ENCODE measurements at places on chromosomes 16 and 17. TPM values are rescaled to one million over a fixed set of nuclear protein-coding genes. Genes with fewer than 3 reads are reported as not detected.

The KRT27 gene
- total RNA-seq, result not detected

The PRCD gene
- 0.35 TPM for total RNA-seq

DNA sequence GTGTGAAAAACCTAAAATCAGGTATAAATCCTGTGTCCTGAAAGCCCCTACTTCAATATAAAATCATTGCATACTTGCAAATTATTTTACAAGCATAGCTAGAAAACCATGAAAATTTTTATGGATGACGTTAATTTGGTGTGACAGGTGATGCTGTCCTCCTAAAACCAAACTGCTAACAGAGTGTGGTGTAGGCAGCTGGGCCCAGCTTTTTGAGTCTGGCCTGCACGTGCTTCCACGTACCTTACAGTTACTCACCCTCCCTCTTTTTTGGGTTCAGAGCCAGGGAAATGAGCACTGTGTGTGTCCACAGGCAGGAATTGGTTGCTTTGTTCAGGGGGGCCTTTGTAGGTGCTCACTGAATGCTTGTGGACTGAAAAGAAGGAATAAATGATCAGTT is 36.4 kb downstream of the CLEC16A start:
- no peak for DNase-seq

The ZNF597 gene
- 2.2 TPM for total RNA-seq

The NPIPB13 gene
- total RNA-seq, result 0.46 TPM

GRCh38 chr17:58307468-58308172 is 21.0 kb downstream of the TSPOAP1 start:
- DNase-seq, result no peak

DNA sequence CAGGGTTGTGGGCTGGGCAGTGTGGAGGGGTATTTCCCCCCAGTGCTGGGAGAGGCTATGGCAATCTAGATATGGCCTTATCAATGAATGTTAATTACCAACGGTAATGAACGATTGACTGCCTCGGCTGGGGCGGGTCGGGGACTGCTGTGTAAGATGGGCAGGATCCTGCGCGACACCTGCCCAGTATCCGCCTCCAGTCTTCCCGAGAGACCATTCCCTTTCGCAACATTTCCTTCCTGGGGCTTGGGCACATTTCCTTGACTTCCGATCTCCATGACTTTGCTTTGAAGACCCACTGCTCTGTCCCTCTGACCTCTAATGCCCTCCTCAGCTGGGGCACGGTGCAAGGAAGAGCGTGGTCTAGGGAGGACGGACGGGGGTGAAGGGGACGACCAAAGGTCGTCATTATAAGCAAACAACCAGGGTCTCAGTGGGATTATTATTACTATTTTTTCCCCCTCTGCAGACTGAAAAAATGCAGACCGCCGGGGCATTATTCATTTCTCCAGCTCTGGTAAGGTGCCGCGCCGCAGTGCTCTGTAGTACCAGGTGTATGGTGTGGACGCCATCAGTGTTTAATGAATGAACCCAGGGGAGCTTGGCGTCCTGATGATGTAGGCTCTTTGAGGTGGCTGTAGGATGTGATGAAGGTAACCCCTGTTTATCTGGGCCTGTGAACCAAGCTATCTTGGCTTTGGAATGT is 506 bp downstream of the ATP5MC1 start:
- no peak for DNase-seq

DNA sequence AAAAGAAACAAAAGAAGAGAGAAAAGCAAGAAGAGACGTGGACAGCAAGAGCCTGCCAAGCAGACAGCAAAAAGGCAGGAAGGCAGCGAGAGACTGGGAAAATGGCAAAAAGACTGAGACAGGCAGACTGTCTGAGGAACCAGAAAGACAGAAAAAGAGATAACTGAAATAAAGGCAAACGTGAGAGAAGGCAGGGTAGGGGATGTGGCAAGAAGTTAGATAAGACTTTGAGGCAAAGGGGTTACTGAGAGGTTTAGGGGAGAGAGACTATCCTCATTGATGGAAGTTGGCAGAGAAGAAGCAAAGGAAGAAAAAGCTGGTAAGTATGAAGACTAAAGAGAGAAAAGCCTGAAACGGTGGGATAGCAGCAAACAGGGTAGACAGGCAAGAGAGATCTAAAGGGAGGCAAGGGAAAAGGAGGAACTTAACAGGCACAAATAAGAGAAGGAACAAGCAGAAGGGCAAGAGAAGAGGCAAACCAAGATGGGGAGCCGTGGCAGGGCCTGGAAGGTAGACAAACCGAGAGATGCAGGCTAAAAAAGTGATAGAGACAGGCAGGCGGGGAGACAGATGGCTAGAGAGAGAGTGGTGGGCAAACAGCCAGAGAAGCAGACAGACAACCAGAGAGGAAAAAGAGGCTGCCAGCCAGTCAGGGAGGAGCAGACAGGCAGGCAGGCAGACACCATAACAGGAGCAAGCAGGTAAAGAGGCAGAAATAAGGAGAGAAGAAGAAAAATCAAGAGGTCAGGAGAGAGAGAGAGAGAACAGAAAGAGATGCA is 7.1 kb upstream of the CHD3 start:
- no peak for DNase-seq

GRCh38 chr17:71809537-71809936 is 311.3 kb upstream of the SOX9 start:
- no peak for DNase-seq

- no peak for DNase-seq
Measured at GRCh38 chr16:19760356-19761060, 42.4 kb downstream of the IQCK start.

DNA sequence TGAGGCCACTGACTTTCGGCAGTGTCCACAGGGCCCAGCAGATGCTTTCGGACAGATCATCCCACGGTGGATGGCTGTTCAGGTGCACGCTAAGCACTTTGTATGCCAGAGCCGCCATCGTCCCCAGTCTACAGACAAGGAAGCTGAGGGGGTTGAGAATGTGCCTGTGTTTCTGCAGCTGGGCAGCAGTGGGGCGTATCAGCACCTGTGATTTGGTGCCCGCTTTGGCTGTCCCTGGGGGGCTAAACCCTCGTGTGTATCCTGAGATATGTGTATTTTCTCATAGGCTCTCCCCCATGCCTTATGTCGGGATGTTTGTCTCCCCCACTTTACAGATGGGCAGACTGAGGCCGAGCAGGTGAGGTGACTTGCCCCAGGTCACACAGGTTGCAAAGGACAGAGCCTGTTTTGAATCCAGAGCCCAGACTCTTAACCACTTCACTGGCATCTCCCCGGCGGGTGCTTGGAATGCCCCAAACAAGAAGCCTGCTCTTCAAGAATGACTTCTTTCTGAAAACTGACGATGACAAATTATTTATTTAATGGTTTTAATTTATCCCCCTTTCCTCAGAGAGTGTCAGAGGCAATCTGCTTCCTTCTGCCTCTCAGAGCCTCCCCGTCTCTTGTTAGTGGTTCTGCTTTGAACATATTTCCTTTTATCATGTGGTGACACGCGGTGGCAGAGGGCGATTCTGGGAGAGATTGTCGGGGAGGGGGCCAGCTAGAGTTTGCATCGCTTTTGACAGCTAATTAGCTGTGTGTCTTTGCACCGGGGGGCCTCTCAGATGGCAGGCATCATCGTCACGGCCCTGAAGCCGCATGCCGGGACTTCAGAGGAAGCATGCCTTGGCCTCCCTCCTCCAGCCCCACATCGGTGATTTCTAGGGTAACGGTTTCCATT is 149.6 kb upstream of the CIBAR2 start:
- DNase-seq, result no peak

The DCUN1D3 gene
- total RNA-seq, result 67.9 TPM

The KRTAP9-8 gene
- not detected for total RNA-seq

DNA sequence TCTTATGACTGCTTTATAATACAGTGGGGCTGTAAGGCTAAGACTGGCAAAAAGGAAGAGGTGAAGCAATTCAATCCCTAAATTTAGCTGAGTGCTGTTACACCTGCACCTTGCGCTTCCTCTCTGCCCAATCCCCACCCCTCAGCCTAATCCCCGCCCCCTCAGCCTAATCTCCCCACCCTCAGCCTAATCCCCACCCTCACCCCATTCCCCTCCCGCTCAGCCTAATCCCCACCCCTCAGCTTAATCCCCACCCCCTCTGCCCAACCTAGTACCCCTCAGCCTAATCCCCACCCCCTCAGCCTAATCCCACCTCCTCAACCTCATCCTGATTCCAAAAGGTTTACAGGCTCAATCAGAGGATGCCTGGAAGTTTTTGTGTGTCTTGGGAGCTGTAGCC is 155.5 kb downstream of the PMP22 start:
- no peak for DNase-seq

GRCh38 chr16:68792465-68793324 is 50.6 kb upstream of the TANGO6 start:
- no peak for DNase-seq

- DNase-seq, result no peak
Measured at GRCh38 chr17:44757045-44757917, 1.5 kb upstream of the ADAM11 start.

The BTBD17 gene
- total RNA-seq, result not detected

The CAMKK1 gene
- total RNA-seq, result 3.8 TPM

- no peak for DNase-seq
Measured at GRCh38 chr17:21275579-21276263, 8.8 kb upstream of the MAP2K3 start.

- no peak for DNase-seq
Measured at GRCh38 chr17:44257815-44258760, 9.8 kb downstream of the SLC4A1 start.

GRCh38 chr16:56673921-56674320 is 4.3 kb downstream of the MT1H start:
- no peak for DNase-seq

The LGALS9B gene
- not detected for total RNA-seq

GRCh38 chr17:57109393-57110151 is 24.5 kb downstream of the AKAP1 start:
- DNase-seq, result no peak

GRCh38 chr17:8861495-8862181 is 5.8 kb downstream of the PIK3R6 start:
- no peak for DNase-seq

- no peak for DNase-seq
Measured at GRCh38 chr16:89257281-89257731, 39.8 kb downstream of the ZNF778 start.

DNA sequence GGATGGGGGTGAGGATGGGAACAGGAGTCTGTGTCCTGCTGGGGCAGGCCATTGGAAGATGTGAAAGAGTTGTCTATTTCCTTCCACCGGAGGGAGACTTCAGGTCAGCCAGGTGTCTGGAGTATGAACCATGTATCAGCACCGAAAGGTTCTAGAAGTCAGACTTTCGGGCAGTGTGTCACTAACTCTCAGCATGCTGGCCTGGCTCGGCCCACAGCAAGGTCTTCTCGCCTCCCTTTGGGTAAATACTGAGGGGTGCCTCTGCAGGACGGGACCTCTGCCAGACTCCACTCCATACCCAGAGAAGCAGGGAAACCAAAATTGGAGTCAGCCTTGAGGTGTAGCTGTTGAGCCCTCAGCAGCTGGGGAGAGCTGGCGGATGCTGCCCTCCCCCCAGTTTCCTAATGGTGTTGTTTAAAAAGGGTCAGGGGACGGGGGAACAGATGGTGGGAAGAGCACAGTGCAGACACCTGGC is 507 bp downstream of the CIITA start:
- no peak for DNase-seq

DNA sequence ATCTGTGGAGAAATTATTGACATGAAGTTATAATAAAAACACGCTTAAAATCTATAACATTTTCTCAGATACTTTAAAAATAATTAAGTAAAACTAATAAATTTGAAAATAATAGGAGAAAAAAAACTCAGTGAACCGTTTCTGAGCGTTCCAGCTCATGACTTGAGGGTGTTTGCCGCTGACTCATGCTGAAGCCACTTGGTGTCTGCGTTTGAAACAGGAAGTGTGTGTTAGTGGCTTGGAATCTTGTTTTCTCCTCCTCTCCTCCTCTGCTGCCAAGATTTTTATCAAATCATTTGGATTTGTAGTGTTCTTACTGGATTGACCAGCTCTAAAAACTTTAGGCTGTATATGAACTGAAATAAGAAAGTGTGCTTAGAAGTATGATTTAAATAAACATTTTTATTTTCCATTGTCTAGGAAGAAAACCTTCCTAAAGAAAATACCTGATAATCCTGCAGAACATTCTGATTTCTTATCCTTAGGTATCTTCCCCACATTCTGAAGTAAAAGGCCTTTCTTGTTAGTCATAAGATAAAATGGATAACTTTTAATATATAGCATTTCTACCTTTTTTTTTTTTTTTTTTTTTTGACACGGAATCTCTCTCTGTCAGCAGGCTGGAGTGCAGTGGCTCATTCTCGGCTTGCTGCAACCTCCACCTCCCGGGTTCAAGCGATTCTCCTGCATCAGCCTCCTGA is 30.8 kb downstream of the USP10 start:
- peak; percentile 87 for DNase-seq

The EMP2 gene
- total RNA-seq, result 19.8 TPM

- DNase-seq, result no peak
Measured at GRCh38 chr17:59743842-59744241, 36.4 kb downstream of the VMP1 start.

- DNase-seq, result no peak
Measured at GRCh38 chr17:49573510-49574322, 2.0 kb upstream of the NXPH3 start.

DNA sequence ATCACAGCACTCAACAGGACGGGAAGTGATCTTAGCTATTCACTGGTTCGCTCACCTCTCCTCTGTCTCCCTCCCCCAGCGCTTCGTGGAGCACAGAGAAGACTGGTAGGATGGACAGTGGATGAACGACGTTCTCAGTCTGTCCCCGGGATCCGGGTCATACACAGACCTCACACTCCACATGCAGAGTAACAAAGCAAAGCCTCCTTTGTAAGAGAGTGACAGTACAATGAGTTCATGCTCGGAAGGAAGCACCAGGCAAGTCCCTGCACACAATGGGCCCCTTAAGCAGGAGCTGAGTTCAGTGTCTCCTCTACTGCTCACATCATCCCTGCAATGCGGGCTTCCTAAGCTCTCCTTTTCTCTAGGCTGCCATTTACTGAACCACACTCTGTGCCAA is 356.9 kb downstream of the C16orf95 start:
- no peak for DNase-seq

GRCh38 chr17:38701504-38702165 is 3.4 kb upstream of the MLLT6 start:
- no peak for DNase-seq

DNA sequence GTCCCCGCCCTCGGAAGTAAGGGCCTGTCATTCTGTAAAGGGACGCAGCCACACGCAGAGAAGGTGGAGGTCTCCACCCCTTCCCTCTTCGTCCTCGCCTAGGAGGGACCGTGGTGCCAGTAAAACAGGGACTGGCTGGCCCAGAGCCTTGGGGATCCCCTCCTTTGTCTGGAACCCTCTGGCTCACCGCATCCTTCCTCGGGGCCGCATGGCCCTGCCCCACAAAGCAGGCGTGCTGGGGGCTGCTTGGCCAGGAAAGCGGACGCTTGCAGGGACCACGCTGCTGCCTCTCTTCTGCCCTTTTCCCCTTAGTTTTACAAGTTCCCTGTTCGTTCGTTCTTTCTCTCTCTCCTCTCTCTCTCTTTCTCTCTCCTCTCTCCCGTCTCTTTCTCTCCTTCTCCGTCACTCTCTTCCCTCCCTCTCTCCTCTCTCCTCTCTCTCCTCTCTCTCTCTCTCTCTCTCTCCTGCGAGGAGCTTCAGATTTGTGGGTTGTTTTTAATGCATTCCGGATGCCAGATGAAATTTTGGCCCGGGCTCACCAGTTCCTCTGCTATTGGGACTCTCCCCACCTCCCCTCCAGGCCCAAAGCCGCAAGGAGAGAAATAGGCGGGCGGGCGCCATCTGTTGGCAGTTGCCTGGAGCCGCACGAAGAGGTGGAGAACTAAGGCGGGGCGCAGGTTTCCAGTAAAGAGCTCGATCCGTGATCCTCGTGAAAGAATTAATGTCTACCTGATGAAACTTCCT is 35.1 kb upstream of the CDRT4 start:
- DNase-seq, result no peak
